ENCODE measurements at places on chromosomes 11 and 22.

GRCh38 chr22:47389201-47389600, 626.8 kb downstream of the TBC1D22A start:
- no peak for DNase-seq

- DNase-seq = no peak
Observed at GRCh38 chr11:112167145-112167544, at the start of gene TEX12. Gene TEX12 (plus strand): TSS chr11:112167372. CDS start chr11:112169269, 1,897 bp downstream.

DNA sequence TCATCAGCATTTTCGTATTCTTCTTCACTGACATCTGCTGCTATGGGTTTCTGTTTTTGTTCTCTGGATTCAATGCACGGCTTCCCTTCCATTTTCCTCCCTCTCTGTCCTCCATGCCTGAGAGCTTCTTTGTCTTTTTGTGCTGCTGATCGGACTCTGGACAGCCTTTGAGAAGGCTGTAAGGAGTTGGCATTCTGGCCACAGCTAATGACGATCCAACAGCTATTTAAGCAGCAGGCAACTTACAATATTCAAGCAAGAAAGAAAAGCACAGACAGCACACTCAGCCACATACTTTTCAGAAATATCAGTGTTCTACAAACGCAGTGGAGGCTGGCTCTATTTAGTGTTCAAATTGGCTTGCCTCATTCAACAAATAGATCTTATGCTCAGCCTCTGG, 60.9 kb upstream of the ZC3H12C start:
- DNase-seq = no peak

- DNase-seq = no peak
Observed at GRCh38 chr11:76902121-76903014, 41.6 kb downstream of the ACER3 start.

GRCh38 chr11:8988329-8989234, 15.2 kb downstream of the NRIP3 start:
- DNase-seq = peak; percentile 64

DNA sequence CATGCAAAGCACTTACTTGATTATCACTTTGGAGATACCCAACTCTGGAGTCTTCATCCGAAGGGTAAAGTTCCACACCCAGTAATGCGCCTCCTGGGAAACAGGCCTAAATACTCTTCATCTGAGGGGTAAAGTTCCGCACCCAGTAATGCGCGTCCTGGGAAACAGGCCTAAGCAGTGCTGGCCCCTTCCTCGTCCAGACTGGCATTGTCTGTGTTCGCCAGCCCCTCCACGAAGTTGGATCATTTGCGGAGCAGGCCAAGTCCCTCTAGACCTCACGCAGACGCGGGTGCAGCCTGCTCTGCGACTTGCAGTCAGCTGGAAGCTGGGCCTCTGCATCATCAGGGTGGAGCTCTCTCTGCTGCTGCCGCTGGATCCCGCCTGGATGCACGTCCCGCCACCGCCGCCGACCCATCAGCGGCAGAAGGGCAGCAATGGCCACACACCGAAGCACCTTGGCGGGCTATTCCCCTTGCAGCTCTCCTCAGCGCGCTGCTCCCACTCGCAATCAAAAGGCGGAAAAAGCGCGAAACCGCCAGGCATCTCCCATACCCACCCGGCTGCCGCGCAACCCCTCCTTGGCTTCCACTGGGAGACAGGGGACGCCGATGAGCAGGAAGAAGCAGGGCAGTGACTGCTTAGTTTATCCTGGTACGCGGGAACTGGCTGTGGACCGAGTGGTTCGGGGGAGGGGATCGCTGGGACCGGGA, 34.1 kb upstream of the GLYATL1 start:
- DNase-seq = peak; percentile 86

DNA sequence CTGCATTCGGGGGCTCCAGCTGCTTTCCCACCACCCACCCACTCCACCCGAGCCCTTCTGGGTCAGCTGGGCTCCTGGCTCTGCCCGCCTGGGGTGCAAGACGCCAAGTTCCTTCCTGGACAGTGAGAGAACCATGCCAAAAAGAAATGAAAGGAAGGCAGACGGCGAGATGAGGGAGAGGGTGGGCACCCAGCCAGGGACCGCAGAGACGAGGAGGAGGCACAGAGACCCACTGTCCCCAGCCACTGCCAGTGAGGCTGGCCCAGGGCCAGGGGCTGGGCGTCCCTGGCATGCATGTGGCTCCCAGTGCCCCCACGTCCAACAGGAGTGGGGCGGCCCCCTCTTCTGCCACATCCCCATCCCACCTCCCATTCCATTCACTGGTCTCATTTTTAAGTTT, 10.8 kb upstream of the CD81 start:
- no peak for DNase-seq

- DNase-seq = no peak
Observed at GRCh38 chr11:36411202-36411640, 98.9 kb downstream of the TRAF6 start.

DNA sequence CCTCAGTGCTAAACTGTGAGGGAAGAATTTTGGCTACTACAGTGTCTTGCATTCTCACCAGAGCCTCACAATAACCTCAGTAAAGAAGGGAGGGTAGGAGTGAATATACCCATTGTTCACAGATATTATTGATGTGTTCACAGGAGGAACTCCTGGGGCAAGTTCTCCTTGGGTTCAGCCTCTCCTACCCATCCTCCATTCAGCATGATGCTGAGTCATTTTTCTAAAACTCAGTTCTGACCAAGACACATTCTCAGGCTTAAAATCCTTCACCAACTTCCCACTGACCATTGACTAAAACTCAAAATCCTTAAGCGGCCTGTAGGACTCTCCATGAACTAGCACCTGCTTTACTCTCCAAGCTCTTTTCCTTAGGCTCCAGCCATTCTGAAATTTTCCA, 48.7 kb downstream of the SYTL2 start:
- DNase-seq = no peak

DNA sequence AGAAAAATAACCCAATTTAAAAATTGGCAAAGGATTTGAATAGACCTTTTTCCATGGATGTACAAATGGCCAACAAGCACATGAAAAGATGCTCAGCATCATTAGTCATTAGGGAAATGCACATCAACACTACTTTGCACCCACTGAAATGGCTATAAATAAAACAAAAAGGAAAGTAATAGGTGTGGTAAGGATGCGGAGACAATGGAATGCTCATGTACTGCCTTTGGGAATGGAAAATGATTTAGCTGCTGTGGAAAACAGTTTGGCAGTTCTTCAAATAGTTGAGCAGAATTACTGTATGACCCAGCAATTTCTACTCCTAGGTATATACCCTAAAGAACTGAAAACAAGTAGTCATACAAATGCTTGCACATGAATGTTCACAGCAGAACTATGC, 37.4 kb downstream of the LARGE2 start:
- DNase-seq = no peak

DNA sequence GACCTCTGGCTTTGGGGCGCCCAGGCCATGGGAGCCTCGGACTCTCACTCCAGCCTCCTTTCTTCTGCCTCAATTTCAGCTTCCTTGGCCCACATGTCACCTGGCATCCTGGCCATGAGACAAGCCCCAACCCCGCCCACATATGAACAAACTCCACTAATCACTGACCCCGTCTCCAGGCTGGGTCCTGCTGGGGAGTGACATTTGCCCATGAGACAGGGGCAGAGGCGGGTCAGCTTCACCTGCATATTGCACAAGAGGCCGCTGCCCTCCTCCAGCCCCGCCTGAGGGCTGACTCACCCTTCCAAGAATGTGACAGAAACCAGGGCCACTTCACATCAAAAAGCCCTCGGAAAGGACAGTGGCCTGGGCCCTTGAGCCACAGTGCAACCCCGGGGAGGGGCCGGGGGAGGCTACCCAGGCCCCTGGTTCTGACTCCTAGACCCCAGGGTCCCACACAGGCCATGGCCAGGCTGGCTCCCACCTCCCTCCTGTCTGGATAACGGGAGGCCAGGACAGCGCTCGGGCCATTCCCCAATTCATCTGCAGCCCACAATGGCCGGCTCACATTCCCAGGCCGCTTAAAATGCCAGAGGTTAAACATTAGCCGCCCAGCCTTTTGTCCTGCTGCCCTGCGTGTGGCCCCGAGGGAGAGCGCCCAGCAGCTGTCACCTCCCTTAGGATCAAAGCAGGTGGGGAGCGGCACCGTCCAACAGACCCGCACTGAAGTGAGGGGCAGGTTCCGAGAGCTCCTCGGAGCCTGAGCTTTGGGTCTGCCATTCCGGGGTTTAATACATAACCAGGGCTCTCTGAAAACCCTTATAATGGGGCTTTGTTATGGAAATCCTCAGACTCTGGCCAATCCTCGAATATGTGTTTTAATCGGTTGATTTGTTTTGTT, 42.3 kb downstream of the TRMU start:
- peak; percentile 98 for DNase-seq

- no peak for DNase-seq
Observed at GRCh38 chr22:37631448-37632173, 7.9 kb upstream of the SH3BP1 start.

DNA sequence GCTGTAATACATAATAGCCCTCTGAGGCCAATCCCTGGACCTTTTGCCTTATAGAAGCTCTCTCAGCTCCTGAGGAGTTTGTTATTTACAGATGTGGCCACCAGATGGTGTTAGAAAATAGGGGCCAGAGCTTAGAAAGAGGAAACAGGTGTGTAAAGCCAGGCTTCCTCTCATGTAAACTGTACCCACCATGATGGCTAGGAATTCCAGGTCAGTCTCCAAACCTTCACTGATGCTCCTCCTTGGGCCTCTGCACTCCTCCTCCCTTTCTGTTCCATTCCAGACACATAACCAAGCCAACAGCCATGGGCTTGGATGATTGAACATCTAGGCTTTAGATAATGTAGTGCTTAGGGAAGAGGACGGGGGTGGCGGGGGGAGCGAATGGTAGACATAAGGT, 39.7 kb downstream of the USP35 start:
- DNase-seq = peak; percentile 68

DNA sequence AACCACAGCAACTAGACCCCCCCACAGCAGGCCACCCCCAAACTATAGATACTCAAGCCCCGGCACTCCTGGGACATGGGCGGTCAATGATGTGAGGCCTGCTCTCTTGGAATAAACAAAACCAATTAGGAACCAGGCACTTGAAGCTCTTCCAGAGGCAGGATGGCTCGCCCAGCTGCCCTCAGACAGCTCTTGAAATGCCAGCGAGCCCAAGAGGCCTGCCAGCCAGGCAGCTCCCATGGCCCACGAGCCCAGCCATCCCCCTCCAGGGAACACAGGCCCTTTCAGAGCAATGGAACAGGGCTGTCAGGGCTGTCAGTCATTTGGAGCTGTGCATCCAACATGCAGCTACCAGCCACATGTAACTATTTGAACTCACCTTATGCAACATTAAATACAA, 34.0 kb upstream of the TFIP11 start:
- DNase-seq = no peak

GRCh38 chr22:25388866-25389540, 169.6 kb downstream of the CRYBB2 start:
- DNase-seq = peak; percentile 82

DNA sequence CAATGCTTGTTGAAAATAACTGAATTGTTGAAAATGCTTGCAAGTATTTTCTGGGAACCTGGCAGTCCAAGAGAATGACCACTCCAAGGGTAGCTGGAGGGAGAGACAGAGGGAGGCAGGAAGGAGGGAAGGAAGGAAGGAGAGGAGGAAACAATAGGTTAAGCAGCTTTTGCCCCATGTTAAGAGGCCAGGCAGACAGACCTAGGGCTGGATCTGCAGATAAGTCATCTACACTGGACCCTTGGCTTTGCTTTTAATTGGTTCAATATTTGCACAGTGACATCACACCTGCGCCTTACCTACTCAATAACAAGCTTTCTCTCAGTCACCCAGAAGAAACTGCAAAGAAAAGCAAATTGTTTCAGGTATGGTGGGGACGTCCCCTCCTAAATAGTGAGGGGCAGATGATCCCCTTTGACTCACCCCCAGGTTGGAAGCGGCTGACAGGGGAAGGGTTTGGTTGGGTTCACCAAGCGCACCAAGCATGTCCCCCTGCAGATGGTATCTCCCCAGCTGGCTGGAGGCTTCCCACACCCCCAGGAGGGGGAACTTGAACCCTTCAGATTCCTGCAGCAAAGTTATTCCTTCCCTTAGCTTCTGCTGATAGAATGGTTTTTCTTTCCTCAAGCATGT, 24.3 kb downstream of the MYH9 start:
- DNase-seq = no peak

DNA sequence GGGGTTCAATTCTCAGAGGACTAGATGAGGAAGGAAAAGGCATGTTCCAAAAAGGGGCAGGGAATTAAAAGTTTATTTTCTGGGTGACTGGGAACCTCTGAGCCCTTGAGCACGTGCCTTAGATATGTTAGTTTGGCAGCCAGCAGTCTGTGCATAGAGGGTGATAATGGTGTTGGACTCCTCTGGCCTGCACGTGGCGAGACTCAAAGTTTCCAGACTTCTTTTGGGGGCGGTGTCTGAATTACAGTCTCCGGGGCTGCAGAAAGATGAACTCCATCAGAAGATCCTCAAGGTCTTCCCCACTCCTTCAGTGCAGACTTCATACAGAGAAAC, 861 bp upstream of the ZNRF3 start:
- DNase-seq = no peak

GRCh38 chr11:83284501-83285150, 1.5 kb downstream of the CCDC90B start:
- DNase-seq = no peak

DNA sequence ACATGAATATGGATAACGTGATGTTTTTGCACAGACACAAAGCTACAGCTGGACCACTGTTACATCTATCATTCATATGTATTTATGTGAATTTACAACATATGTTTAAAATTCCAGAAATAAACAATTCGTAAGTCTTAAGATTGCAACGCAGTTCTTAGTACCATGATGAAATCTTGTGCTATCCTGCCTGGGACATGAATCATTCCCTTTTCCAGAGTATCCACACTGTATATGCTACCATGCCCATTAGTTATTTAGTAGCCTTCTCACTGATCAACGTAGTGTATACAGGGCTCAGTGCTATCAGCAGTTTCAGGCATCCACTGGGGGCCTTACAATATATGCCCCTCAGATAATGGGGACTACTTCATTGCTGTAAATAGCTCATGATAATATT, 4.3 kb downstream of the ATL3 start:
- no peak for DNase-seq

GRCh38 chr22:26970809-26971394, 313.5 kb downstream of the MIAT start:
- DNase-seq = no peak

- DNase-seq = peak; percentile 81
Observed at GRCh38 chr11:14413307-14414069, 54.5 kb upstream of the RRAS2 start.

- no peak for DNase-seq
Observed at GRCh38 chr22:25928038-25928437, 186.1 kb downstream of the MYO18B start.

DNA sequence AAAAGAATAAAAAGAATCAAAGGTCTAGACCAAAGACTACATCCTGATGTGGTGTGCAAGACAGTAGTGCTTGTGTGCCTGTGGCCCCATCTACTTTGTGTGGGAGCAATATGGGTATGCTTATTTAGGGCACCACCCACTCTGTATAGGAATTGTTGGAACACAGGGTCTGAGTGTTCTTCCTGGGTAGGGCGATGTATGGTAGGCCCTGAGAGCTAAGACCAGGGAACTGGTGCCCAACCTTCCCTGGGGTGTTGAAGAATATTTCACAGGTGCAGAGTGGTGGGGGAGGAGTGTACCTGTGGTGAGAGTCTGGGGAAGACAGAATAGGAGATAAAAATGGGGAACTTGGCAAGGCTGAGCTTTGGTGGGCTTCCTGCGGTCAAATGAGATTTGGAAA, 41.9 kb downstream of the MICAL2 start:
- DNase-seq = no peak

- DNase-seq = no peak
Observed at GRCh38 chr11:121590772-121591404, 138.1 kb upstream of the SORL1-AS1 start.

GRCh38 chr11:43697679-43698078, 17.1 kb downstream of the HSD17B12 start:
- no peak for DNase-seq
